ENCODE measurements at places on chromosomes 7 and 10.

DNA sequence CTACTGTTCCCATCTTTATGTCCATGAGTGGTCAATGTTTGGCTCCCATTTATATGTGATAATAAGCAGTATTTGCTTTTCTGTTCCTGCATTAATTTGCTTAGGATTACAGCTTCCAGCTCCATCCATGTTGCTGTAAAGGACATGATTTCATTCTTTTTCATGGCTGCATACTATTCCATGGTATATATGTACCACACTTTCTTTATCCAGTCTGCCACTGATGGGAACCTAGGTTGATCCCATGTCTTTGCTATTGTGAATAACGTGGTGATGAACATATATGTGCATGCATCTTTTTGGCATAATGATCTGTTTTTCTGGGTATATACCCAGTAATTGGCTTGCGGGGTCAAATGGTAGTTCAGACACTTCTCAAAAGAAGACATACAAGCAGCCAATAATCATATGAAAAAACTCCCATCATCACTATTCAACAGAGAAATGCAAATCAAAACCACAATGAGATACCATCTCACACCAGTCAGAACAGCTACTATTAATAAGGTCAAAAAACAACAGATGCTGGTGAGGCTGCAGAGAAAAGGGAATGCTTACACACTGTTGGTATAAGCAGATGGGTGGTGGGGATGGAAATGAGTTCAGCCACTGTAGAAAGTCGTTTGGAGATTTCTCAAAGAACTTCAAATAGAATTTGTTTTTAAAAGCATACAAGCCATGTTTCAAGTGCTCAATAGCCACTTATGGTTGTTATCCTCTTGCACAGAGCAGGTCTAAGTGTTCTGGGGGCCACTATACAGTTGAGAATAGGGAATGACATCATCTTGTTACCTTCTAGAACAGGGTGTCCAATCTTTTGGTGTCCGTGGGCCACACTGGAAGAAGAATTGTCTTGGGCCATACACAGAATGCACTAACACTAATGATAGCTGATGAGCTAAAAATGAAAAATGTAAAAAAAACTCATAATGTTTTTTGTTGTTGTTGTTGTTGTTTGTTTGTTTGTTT lies 23.2 kb upstream of the SDK1 start:
- no peak for DNase-seq

DNA sequence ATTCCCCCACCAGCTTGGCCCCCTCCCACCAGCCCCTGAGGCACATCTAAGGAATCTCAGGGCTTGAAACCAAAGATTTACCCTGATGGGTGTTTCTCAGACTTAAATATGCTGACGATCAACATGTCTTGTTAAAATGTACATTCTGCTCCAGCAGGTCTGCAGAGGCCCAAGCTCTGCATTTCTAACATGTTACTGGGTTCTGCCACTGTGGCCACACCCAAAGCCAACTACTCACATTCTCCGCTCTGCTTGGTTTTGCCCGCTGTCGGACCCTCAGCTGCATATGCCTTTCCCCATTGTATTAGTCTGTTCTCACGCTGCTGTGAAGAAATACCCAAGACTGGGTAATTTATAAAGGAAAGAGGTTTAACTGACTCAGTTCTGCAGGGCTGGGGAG lies 8.9 kb downstream of the PIP4K2A start:
- no peak for DNase-seq

GRCh38 chr7:100476903-100477870 lies 1.8 kb downstream of the TSC22D4 start:
- no peak for DNase-seq

GRCh38 chr10:133528296-133528844 lies 1.2 kb downstream of the CYP2E1 start:
- no peak for DNase-seq

- DNase-seq = no peak
Observed at GRCh38 chr10:25966844-25967243, 32.8 kb downstream of the MYO3A start.

GRCh38 chr7:3215624-3216585 lies 85.1 kb upstream of the SDK1 start:
- DNase-seq = no peak

GRCh38 chr10:56240471-56240870 lies 120.6 kb downstream of the ZWINT start:
- no peak for DNase-seq

GRCh38 chr10:58473976-58474375 lies 38.7 kb upstream of the BICC1 start:
- DNase-seq = no peak

- no peak for DNase-seq
Observed at GRCh38 chr10:44805466-44806210, 105.5 kb upstream of the TMEM72 start.

- no peak for DNase-seq
Observed at GRCh38 chr7:77309714-77310220, 106.4 kb downstream of the GSAP start.

DNA sequence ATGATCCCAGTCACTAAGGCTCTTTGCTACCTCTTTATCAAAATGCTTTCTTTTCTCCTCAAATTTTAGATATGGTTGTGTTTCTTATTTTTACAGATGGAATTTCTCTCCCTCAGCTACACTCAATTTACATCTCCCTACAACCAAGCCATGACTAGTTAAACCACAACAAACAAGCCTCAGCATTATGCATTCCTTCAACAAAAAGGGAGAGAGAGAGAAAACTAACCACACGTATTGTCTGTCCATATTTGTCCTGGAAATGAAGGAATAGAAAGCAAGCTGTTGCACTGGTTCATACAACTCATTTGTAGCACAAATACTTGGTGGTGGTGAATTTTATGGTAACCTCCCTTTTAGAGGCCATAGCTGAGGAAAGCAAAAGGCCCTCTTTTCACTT lies 286.4 kb downstream of the AHR start:
- DNase-seq = no peak

DNA sequence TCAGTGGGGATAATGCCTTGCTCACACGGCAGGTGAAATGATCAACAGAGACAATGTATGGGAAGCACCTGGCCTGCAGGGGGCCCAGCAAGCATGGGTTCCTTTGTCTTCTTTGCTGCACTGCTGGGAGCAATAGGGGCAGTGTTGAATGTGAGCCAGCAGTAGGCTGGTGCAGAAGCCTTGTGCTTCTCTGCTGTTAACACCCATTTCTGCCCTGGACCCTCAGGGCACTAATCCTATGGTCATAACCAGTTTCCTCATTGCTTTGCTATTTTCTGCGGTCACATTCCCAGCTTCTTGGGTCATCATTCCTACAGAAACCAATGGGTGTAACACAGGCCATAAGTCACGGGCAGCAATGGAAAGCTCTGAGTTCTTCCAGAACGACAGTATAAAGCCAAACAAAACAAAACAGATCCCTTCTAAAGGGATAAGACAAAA lies 10.9 kb upstream of the LGI1 start:
- DNase-seq = no peak

- no peak for DNase-seq
Observed at GRCh38 chr10:690372-691161, 1.1 kb upstream of the DIP2C start.

- DNase-seq = no peak
Observed at GRCh38 chr7:158495786-158496185, 91.8 kb downstream of the PTPRN2 start.

GRCh38 chr10:98391065-98391464 lies 23.9 kb downstream of the PYROXD2 start:
- DNase-seq = no peak

DNA sequence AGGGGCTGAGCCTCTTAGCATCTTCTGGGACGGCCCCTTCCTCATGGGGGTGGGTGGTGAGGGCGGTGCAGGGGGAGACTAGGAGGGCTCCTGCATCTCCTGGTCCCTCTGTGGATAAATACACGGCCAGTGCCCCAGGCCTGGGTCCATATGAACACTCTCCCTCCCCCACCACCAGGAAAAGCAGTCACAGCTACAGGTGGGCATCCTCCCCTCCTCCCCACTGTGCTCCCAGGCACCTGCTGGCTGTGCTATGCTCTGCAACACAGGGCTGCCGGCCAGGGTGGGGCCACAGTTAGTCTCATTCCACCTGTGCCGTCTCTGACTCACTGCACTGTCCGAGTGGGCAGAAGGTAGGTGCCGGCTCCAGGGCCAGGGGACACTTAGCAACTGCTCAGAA lies 87.3 kb upstream of the INSIG1 start:
- DNase-seq = no peak

- no peak for DNase-seq
Observed at GRCh38 chr10:58275908-58276307, 6.9 kb downstream of the CISD1 start.

DNA sequence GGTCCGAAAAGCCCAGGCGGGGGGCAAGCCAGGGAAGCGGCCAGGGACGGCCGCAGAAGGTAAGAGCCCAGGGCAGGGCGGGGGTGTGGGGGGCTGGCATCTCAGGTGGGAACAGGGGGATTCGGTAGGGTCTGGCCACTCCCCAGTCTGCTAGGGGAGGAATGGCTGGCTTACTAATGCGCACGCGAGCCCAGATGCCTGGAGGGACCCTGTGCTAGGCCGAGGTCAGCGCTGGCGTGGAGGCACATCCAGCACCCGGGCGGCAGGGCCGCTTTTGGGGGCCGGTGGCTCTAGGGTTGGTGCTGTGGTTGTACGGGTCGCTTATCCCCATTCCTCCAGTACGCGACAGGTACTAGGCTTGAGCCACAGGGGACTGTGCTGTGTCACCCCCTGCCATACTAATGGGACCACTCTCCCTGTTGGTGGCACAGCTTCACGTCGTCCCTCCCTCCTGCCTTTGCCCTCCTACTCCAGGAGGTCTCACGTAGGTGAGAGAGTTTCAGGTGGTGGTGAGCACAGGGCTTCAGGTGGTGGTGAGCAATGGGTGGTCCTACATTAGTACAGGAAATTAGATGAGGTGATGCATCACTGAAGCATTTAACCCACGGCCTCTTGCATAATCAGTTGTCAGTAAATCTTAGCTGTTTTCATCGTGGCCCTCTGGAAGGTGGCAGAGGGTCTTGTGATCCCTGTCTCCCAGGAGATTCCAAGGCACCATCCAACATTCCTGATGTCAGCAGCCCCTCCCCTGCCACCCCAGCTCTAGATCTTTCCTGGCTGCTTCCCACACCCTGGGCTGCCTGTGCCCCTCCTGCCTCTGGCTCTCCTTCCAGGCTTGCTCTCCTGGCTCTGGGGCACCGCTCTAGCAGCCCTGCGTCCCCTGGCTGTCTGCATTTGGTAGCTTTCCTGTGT lies 971 bp downstream of the AEBP1 start:
- DNase-seq = no peak

DNA sequence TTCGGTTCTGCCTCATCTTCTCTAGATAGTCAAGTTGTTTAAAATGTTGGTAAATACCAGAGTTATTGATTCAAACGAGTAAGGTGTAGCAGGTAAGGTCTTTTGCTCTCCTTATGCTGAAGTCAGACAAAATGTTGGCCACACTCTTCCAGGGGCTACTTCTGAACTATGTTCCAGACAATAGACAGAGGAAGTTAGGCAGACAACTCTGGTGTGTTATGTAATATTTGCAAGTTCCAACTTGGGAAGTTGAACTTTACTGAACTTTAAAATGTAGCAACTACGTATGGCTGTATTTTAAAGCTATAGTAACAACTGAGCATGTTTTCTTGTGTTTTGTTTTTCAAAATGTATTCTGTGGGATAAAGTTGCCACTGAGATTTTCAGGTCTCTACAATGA lies 125.7 kb upstream of the NEBL start:
- DNase-seq = no peak

GRCh38 chr7:30657131-30657530 lies 25.1 kb downstream of the CRHR2 start:
- no peak for DNase-seq

- no peak for DNase-seq
Observed at GRCh38 chr10:77989081-77989724, 40.1 kb downstream of the POLR3A start.

DNA sequence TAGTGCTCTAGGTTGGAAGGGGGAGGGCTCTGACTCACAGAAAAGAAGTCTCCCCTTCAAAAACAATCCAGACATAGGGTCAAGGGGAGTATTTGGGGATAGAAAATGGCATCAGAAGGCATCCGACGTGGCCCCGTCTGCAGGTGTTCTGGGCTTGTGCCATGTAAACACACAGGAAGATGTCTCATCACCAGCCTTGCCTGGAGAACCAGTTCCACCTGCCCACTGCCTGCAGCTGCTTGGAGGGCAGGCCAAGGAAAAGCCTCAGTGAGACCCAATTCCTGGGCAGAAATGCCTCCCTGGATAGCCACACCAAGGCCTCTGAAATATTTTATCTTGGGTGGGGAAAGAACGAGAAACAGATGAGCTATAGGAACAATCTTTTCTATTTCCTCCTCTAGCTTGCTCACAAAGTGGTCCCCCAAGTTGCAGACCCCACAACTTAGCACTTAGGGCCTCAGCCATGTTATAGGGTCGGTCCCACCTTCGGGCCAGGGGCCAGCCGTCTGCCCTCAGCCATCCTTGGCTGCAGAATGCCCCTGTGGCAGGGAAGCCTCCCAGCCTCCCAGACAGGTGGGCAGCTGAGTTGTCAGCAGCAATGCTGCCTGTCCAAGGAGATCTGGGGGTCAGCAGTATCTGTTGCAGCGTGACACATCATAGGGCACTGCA lies 54.3 kb upstream of the ECHDC3 start:
- DNase-seq = no peak
